Kidney capillary endothelial cell (primary cell): ENCODE measurements at places on chromosomes 6 and 20.
A peak's percentile ranks its signal among the peaks of the same experiment; 100 is the strongest.

- DNase-seq = no peak
Observed at GRCh38 chr6:111805511-111806164, 67.6 kb downstream of the FYN start.

DNA sequence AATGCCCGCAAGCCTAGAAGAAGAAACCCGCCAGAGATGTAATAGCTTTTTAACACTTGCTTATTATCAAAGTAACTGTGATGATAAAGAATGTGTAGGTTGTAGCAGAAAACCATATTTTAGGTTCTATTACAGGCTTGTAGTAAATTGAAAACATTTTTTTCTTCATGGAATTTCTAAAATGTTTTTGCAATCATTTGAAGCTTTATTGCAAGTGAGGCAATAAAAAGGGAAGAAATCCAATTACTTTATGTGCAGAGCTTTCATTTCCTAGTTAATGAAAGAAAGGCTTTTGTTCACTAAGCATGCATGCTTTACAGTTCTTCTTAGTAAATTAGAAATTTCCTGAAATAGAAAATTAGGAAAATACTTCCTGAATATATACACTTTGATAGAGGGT lies 135.1 kb downstream of the B3GAT2 start:
- no peak for DNase-seq

GRCh38 chr6:134634966-134635365 lies 314.9 kb downstream of the ALDH8A1 start:
- no peak for DNase-seq

DNA sequence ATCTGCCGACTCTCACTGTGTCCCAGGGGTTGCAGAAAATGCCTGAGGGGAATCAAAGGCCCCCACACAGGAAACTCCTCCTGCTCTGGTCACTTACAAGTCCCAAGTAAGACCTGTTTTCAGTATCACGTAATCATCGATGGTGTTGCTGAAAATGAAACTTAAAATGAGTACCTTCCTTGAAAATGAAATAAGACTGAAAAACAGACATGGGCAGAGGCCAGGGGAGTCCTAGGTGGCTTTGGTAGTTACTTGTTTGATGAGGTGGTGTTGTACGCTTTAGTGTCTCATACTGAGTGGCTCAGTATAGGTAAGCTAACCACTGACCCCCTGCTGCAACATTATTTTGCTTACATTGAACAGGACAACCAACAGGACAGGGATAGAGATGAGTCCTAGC lies 43.0 kb upstream of the SYNCRIP start:
- no peak for DNase-seq

GRCh38 chr20:41632896-41633295 lies 14.7 kb upstream of the CHD6 start:
- no peak for DNase-seq

DNA sequence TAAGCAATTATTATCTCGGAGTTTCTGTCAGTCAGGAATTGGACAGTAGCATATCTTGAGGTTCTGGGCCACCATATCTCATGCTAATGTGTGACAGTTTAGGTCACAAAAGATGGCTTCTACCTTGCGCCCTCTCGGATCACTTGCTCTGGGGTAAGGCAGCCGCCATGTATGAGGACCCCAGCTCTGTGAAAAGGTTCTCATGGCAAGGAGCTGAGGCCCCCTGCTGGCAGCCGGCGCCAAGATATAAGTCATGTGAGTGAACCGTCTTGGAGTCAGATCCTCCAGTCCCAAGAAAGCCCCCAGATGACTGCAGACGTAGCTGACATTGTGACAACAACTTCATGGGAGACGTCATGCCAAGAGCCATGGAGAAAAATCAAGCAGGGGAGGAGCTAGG lies 670.8 kb downstream of the KIF16B start:
- no peak for DNase-seq

DNA sequence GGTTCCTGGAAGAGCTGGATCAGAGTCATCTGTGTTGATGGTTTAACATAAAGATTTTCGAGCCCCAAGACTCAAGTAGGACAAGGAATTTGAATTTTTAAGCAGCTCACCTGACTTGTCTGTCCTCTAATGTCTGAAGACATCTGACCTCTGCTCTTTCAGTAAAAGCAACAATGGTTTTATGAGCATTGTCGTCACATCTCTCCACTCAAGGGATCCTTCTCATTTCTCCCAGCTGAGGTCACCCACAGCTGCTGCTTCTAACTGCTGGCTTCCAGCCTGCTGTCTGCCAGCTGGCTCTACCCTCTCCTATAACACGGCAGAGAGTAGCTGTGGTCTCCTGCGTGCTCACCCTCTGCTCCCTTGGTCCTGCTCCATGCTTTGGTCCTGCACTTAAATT lies 24.7 kb upstream of the HDAC2 start:
- DNase-seq = peak; percentile 94
